ENCODE measurements at places on chromosomes 11 and 22.
A peak's percentile ranks its signal among the peaks of the same experiment; 100 is the strongest.

GRCh38 chr11:62560566-62561103, 13.1 kb downstream of the EEF1G start:
- no peak for DNase-seq

DNA sequence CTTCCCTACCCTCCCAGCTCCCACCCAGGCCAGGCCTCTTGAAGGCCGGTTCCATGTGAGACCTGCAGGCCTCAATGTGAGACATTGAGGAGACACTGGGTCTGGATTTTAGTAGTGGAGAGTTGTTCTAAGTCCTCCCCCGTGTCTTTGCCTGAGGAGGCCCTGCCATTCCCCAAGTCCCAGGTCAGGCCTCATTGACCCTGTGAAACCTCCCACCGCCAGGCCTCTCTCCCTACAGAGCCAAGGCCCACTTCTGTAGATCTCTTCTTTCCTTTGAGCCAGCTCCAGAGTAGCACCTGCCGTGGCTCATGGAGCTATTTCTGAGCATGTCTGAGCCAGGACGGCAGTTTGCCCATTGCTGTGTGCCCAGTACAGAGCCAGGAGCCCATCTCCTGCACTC, 1419.6 kb downstream of the TBC1D22A start:
- no peak for DNase-seq

GRCh38 chr11:95149651-95150364, 60.2 kb downstream of the ENDOD1 start:
- no peak for DNase-seq

DNA sequence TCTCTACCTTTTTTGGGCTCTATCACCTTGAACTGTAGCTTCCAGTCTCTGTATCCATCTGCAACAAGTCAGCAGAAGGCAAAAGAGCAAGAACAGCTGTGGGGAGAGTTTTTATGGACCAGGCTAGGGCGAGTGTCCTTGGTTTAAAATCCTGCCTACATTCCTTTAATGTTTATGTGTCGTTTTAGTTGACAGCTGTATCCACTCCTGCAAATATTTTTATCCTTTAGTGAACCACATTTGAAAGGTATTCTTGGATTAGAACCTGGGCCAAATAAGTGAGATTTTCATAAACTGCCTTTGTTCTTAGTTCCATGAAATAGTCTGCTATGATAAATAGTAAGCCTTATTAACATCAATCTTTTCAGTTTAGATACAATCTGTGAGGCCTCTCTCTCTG, 712.2 kb downstream of the ETS1 start:
- DNase-seq = no peak

GRCh38 chr11:62071408-62071807, 52.4 kb upstream of the INCENP start:
- no peak for DNase-seq

GRCh38 chr11:57095896-57096295, 85.9 kb upstream of the LRRC55 start:
- DNase-seq = no peak

DNA sequence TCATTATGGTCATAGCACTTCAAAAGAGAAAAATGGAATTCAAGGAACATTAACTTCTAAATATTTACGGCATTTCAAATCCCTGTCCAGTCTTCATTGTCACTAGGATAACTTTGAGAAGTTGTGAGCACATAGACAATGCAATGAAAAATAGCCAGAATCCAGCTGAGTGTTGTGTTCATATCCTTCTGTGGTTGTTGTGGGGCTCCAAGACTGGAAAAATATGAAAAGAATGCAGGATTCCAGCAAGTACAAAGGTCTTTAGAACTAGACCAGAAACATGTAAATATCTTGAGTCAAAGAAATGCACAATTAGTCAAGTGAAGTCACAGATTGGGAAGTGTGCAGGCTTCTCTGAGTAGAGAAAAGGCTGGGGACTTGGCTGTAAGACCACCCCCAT, 68.7 kb downstream of the WT1 start:
- DNase-seq = no peak

GRCh38 chr22:41028841-41029240, 63.6 kb upstream of the EP300 start:
- no peak for DNase-seq

DNA sequence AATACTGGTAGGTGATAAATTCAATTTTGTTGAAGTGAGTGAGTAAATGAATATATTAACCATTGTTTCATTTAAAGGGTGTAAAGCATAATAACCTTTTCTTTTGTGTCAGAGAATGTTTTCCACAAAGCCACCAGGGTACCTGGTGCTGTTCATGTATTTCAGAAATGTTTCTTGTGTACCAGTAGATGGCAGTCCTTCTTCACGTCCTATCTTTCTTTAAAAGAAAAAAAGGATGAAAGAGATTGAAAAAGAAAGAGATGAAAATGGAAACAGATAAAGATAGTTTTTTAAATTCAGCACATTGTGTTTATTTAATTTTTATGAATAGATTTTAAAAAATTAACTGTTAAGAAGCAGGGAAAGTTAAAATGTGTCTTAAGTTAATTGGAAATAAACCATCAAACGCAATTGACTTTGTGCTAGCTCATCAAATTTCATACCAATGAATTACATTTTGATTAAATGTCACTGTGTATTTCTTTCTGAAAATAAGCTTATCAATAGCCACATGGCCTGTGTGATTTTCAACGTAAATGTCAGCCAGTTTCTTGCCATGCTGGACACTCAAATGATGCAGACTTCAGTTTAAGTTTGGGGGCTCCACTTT, 65.5 kb upstream of the CHORDC1 start:
- no peak for DNase-seq

DNA sequence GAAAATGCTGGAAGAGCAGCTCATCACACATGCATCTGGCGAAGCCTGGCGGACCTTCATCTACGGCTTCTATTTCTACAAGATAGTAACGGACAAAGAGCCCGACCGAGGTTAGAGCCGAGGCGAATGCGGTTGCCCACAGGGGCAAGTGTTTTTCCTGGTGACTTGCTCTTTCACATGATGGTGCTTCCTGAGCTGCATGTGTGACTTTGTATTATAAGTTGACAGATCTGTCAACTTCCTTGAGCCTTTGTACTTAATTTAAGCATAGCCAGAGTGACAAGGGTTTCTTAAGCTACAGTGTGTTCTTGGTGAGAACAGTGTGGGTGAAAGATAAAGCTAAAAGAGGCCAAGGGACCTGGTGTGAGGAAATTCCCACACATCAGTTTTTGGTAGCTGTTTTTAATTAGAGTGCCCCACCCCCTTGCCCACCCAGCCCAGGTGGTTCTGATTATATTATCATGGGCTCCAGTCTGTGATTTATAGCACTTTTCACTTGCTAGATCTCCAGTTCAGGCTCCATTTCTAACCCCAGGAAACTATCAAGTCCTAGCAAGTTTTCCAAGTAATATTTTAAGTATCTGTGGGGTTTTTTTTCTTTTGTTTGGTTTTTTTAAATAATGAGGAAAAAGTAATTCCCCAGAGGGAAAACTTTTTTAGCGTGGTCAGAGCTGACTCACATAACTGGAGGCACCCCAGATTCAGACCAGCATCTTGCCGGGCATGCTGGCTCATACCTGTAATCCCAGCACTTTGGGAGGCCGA, 68.0 kb upstream of the YWHAH start:
- no peak for DNase-seq

GRCh38 chr11:44198146-44198724, 102.8 kb downstream of the EXT2 start:
- no peak for DNase-seq

GRCh38 chr22:38873469-38874411, 1.7 kb upstream of the CBX6 start:
- DNase-seq = peak; percentile 65

GRCh38 chr11:15258433-15259165, 143.9 kb downstream of the INSC start:
- no peak for DNase-seq

- DNase-seq = no peak
Observed at GRCh38 chr11:8631395-8632118, 37.5 kb upstream of the STK33 start.

GRCh38 chr11:15667127-15667725, 552.5 kb downstream of the INSC start:
- DNase-seq = no peak

DNA sequence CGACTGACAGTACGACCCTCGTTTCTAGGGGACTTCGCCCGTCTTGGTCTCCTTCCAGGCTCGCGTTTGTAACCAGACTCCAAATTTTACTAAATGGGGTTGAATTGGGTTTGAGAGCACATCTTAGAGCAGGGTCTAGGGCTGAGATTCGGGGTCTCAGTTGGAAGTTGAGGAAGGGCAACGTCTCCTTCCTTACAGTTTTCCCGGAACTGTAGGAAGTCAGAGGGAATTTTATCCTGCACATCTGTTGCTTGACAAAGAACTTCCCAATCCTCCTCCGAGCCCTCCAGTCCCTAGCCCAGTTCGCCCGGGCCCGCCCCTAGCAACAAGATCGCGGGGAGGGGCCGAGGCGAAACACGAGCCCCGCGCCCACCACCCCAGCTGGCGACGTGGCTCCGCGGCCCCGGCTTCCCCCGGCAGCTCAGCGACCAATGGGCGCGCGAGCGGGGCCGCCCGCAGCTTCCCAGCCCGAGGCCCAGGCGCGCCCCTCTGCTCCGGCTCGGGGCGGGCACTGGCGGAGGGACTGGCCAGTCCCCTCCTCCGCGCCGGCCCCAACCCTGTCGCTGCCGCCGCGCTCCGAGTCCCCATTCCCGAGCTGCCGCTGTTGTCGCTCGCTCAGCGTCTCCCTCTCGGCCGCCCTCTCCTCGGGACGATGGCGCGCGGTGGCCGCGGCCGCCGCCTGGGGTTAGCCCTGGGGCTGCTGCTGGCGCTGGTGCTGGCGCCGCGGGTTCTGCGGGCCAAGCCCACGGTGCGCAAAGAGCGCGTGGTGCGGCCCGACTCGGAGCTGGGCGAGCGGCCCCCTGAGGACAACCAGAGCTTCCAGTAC, at the start of gene RCN1:
TSS of gene RCN1 (plus strand) at position 530 of the 826 bp plus-strand sequence. CDS start at position 653, 123 bp downstream.
- DNase-seq = peak; percentile 24

- DNase-seq = no peak
Observed at GRCh38 chr11:132993991-132994502, 538.3 kb downstream of the OPCML start.

GRCh38 chr11:57466680-57467079, 6.4 kb downstream of the RTN4RL2 start:
- DNase-seq = no peak

- DNase-seq = no peak
Observed at GRCh38 chr11:134407923-134408322, 4.1 kb downstream of the B3GAT1 start.

All from activated CD4-positive, alpha-beta T cell treated with anti-CD3 and anti-CD28 coated beads for 24 hours (primary cell).